Pulmonary artery endothelial cell (primary cell): ENCODE measurements at places on chromosomes 4 and X. TPM values are rescaled to one million over a fixed set of nuclear protein-coding genes. Genes with fewer than 3 reads are reported as not detected.
A peak's percentile ranks its signal among the peaks of the same experiment; 100 is the strongest.

The FLNA gene
- total RNA-seq = 1,775 and 2,557 TPM in 2 replicates

The TIMP1 gene
- 48.8 and 52.0 TPM in 2 replicates for total RNA-seq

GRCh38 chr4:87330761-87331160, 8.1 kb upstream of the HSD17B13 start:
- DNase-seq = no peak

DNA sequence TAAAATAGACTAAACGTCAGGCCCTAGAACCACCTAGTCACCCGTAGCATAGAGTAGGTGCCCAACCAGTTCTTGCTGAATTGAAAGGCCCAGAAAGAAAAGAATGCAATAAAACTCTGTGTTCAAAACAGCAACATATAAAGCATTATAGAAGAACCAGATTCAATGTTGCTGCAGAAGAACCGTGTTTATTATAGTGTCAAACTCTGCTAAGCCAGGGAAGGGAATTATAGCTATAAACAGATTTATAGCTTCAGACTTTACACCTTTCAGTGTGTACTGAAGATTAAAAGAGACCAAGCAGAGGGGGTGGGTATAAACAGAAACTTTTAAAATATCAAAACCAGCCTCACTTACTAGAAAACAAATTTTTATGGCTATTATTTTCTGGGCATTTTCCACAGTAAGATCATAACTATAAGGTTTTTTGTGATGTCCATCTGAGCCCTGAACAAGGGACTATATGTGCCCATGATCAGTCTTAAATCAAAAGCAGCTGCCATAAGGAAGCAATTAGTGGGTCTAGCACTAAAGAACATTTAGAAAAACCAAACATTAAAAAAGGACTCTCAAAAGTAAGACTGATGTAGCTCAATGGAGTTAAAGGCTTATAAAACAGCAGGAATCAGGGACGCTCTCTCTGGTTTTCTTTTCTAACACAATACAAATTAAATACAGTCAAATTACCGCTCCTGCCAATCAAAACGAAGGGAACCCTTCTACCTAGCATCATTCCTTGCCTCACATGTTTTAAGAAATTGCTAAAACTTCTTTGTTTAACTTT, 219.7 kb upstream of the ETNPPL start:
- DNase-seq = no peak

DNA sequence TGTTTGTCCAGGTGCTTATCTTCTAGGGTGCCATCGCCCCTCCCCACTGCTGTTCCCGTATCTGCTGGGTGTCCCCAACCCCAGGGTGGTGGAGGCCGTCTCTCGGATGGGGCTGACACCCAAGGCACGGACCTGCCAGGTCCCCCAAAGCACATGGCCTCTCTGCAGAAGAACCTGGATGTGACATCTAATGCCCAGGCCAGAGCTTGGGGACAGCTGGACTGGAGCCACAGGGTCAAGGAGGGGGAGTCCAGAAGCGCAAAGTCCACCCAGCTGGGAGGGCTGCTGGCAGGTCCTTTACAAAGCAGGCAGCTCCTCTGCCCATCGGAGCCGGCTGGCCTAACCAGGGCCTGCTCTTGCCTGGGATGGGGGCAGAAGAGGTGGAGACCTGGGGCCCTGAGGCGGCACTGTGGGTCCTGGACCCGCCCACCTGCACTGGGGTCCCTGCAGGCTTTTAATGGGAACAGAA, 751 bp upstream of the DOK7 start:
- DNase-seq = no peak

GRCh38 chr4:137452799-137453198, 79.5 kb downstream of the PCDH18 start:
- DNase-seq = no peak

- DNase-seq = no peak
These were observed 290.7 kb upstream of the TENM3 start for GRCh38 chr4:181952478-181952877.

DNA sequence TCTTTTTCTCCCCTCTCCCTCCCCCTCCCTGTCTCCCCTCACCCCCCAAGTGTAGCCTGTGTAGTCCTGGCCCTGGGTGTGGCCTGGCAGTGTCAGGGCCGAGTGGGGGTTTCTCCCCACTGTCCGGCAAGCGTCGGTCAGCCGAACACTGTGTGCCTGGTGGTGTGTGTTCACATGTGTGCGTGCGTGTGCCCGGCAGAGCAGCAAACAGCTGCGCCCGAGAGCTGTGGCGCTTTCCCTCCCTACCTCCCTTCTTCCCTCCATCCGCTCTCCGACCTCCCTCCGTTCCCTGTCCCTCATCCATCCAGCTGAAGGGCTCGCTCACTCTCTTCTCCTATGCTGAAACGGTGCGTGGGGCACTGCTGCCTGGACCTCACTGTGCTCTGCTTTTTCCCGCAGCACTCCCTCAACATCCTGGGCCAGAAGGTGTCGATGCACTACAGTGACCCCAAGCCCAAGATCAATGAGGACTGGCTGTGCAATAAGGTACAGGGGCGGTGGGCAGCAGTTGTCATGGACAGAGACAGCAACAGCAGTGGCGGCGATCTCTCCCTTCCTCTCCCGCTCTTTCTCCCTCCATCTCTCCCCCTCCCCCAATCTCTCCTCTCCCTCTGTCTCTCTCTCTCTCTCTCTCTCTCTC, 17.4 kb upstream of the UBA1 start:
- DNase-seq = no peak

- no peak for DNase-seq
These were observed 824.7 kb upstream of the TENM3 start for GRCh38 chr4:181418496-181418895.

- peak; percentile 59 for DNase-seq
These were observed 279.0 kb downstream of the ANKRD50 start for GRCh38 chr4:124433500-124433899.
